ENCODE measurements at places on chromosomes 2 and 18.

- DNase-seq: no peak
These were observed 61.0 kb downstream of the CIB4 start for GRCh38 chr2:26580151-26580550.

GRCh38 chr2:56182420-56182819, 1.4 kb upstream of the CCDC85A start:
- no peak for DNase-seq

DNA sequence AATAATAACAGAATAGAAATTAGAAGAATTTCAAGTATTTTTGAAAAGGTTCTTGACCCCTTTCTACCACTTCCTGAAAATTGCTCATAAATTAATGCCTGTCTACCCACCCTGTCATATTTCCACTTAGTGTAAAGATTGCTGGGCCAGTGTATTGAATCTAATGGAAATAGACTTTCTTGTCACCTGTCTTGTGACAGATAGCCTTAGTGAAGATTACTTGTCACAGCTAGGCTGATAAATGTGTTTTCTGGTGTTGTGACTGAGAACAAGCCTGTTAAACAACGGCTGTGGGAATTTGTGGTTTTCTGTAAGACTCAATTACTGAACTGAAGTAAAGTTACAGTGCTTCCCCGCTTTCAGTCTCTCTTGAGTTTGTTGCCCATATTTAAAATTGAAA, 37.0 kb downstream of the PIK3C3 start:
- DNase-seq: no peak

DNA sequence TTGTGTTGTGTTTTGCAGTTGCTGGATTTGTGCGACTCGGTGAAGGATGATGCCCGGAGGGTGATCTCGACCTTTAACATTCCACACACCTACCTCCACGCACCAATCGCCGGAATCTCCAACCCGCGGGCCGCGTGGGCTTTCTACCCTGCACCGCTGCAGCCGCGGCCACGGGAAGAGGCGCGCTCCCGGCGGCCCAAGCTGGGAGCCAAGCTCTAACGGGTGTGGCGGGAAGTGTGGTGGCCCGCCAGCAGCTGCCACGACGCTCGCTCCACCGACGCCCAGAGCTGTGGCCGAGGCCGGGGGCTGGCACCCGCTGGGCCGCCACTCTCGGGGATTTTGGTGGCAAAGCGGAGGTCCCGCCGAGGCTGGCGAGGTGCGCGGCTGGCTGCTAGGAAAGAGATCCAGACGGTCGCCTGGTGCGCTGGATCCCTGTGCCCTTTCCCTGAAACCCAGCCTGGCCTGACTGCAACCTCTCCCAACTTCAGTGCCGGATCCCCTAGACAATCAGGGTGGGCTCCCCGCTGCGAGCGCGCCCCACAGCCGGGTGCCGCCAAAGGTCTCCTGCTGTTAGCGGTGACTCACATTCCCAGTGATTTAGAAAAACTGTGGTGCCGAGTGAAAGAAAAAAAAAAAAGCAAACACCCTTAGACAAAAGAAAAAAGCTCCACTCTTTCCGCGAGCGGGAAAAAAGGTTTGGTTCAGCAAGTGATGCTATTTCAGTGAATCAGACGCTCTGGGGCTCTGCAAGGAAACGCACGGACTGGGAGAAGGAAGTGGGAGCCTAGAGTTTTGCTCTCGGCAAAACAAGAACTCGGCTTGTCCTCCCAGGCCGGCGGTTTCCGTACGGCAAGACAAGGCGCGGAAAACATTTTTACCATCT, 2.9 kb upstream of the BCL2L11 start:
- peak; percentile 35 for DNase-seq

DNA sequence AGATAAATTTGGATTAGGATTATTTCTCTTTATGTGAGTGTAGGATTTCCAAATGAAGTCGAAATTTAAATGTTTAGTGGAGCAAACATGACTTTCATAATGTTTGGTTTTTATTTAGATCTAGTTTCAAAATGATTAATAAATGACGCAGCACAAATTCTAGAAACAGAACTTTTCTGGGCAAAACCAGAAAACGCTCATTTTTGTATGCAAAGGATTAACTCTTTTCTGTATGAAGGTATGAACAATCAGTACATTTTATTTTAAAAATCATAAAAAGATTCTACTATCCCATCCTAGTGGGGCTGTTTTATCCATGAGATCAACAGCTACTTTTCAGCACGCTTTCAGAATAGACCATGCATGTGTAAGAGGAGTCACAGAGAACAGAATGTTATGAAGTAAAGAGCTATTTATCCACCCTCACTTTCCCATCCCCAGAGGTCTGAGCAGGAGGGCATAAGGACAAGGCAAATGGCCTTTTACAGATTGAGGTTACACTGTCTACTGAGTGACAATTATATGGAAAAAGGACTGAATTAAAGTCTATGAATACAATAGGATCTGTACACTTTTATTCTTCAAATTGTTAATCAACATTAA, 270.8 kb downstream of the ZEB2 start:
- no peak for DNase-seq

GRCh38 chr2:46878886-46879285, 36.7 kb downstream of the MCFD2 start:
- no peak for DNase-seq

DNA sequence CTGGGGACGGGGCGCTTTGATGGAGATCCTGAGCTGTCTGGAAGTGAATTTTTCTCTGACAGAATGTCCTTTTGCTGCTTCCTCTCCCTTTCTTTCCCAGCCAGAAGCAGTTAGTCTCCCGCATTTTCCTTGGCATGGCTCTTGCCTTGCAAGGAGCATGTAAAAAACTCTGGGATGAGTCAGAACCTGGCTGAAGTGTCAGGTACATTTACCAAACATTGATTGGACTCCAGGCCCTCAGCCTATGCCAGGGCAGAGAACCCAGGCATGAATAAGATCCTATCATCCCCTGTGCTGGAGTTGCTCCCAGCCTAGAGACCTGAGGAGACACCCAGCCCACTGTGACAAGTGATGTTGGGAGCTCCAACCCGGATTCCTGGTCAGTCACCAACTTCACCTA, 21.6 kb downstream of the STON1 start:
- DNase-seq: no peak

DNA sequence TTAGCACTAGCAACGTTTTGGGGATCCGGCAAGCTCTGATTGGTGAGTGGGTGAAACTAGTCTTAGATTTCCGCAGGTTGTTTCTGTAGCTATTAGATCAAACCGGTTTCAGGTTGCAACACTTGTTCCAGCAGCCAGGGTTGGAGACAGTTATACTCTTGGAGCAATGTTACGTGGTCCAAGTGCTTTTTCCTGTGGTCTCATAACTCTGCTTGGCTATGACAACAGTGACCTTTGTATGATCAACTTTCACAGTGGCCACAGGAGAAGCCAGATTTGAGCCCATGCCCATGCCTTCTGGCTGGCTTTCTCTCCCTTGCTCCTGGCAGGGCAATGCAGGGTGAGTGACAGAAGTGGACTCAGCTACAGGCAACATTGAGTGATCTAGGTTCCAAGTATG, 84.5 kb upstream of the TAF1B start:
- no peak for DNase-seq

DNA sequence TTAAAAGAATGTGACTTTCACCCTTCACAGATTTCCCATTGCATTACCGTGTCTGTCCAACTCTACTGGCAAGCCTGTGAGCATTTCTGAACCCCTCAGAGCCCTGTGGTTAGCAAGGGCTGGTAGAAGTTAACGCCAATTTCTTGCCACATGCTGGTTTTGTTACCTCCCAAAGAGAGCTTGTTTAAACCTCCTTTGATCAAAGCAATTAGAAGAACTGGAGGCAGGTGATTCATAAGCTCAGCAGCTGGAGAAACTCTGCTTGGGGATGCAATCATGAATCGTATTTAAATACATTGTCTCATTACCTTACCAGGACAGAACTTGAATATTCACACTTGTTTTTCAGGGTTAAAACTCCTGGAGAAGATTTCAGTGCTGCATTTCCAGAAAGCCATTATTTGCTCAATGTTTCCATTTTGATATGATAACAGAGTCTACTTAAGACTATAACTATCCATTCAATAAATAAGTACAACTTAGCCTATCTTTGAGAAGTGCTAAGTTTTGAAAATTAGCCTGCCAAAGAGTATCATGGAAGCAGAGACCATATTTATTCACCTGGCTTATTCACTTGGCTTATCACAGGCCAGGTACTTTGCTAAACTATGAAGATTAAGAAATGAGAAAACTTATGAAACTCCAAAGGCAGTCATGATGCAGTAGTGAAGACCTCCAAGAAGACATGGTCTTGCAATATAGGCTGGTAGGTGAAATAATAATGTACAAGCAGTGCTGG, 292.8 kb downstream of the INSIG2 start:
- no peak for DNase-seq

- DNase-seq: no peak
These were observed 9.4 kb downstream of the PELI1 start for GRCh38 chr2:64134813-64135212.

- no peak for DNase-seq
These were observed 58.3 kb downstream of the LAMA1 start for GRCh38 chr18:7059276-7059675.

DNA sequence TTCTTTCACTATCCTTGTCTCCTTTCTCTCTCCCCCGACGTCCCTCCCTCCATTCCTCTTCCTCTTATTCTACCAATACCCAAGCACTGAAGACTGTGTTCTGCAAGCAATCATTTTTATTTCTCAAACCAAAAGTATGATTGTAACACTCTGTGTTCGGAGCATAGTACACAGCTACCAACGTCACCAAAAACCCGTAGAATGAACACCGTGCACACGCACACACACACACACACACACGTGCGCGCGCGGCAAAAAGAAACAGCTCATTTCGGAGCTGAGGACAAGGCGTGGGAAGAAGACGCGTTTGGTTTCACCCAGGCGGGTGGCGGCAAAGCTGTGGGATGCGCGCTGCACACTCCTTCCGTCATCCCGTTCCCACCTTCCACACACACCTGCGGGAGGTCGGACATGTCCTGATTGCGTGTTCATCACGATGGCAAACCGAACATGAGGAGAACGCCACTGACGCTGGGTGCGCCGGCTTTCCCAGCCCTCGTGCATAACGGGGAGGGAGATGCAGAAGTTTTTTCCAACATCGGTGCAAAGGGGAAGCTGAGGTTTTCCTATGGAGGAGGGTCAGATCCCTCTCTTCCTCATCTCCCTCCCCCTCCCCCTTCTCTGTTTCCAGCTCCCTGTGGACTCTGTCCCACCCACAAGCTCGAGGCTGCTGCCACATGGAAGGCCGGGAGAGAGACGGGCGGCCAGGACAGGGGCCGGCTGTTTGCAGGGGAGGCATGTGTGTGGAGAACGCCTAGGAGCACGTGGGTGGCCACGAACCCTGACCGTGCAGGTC, 20.4 kb downstream of the MBP start:
- no peak for DNase-seq

GRCh38 chr2:143162123-143162837, 33.1 kb downstream of the ARHGAP15 start:
- no peak for DNase-seq
